ENCODE measurements at places on chromosomes 1 and 21. TPM values are rescaled to one million over a fixed set of nuclear protein-coding genes. Genes with fewer than 3 reads are reported as not detected.

- H3K36me3 ChIP-seq, result peaks cover under 1% of the 10 kb centered on the region
- H3K4me1 ChIP-seq, result peaks cover 9% of the 10 kb centered on the region
- DNase-seq, result peak; percentile 56
- no peak overlapping the region for H3K4me3 ChIP-seq
- H3K27me3 ChIP-seq, result no peaks in the 10 kb centered on the region
- no peak overlapping the region for H3K27ac ChIP-seq
These were observed 110.9 kb upstream of the IFFO2 start for GRCh38 chr1:19067182-19067911.

- H3K27ac ChIP-seq, result peak overlapping the region; percentile 84
- peaks cover 34% of the 10 kb centered on the region for H3K4me1 ChIP-seq
- DNase-seq, result no peak
- no peaks in the 10 kb centered on the region for H3K27me3 ChIP-seq
- H3K36me3 ChIP-seq, result no peaks in the 10 kb centered on the region
These were observed 149.0 kb downstream of the ROR1 start for GRCh38 chr1:63922848-63923247.

DNA sequence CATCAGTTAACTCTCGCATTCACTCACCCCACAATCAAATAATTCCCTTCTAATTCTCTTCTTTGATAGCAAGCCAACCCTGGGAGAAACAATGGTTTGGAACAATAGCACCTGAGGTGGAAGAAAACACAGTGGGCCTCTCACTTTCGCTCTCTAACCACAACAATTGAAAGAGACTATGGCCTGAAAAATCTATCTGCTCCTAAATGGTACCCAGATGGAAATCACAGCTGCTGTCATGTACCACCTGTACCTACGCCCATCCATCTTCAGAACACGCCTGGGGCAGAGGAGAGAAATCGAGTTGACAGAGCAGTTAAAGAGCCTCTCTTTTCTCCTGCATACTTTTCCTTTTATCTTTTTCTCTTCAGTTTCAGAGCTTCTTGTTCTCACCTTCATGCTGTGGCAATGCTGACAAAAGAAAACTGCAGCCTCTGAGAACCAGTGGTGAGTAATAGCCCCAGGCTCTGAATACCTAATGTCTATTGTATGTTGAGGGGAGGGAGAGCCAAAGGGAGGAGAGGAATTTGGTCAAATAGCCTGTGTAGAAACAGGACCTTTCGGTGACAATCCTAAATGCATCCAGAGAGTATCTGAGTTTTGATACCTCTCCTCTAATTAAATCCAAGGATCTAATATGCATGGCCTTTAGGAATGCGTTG lies 57.7 kb downstream of the ZC3H11B start:
- DNase-seq, result no peak
- H3K36me3 ChIP-seq, result no peaks in the 10 kb centered on the region
- peaks cover 10% of the 10 kb centered on the region for H3K4me1 ChIP-seq
- H3K27ac ChIP-seq, result no peak overlapping the region
- H3K4me3 ChIP-seq, result no peak overlapping the region

DNA sequence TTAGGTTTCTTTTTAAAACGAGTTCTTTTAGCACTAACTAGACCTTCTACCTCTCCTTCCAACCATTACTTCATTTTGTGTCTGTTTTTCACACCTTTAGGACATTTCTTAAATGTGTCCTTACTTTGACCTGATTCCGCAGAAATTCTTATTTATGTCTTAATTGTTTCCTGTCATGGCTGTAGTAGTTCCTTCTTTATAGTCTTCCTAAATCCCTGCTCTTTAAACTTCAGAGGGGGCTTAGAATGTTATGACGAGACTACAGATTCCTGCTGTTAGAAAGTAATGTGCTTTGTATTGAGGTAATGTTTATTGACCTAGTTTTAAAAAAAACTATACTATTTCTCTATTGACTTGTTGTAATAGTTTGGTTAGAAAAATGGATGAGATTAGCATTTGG lies 70.4 kb downstream of the HMCN1 start:
- H3K4me1 ChIP-seq, result no peaks in the 10 kb centered on the region
- H3K36me3 ChIP-seq, result no peaks in the 10 kb centered on the region
- H3K27ac ChIP-seq, result no peak overlapping the region
- no peak overlapping the region for H3K4me3 ChIP-seq

GRCh38 chr1:77925518-77925917 lies 37.1 kb downstream of the NEXN start:
- no peak overlapping the region for H3K4me3 ChIP-seq
- H3K27me3 ChIP-seq, result no peaks in the 10 kb centered on the region
- no peak for DNase-seq

DNA sequence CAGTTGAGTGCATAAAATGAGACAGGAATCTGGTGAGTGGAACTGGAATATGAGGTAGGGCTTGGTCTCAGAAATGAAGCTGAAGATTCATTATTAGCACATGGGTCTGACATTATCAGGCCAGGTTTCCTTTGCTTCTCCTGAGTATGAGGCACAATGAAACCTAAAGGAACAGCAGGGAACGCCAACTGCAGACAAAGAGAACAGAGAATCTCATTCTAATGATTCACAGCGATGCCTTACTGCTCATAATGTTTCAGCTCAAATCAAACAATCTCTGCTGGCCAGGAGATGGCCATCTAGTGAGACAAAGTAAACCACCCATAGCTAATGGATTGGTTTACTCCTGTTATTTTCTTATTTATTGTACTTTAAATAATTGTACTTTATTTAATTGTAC lies 133.5 kb downstream of the C1orf21 start:
- H3K4me3 ChIP-seq, result no peak overlapping the region
- H3K4me1 ChIP-seq, result peaks cover 11% of the 10 kb centered on the region
- no peak for DNase-seq
- H3K27ac ChIP-seq, result peak overlapping the region; percentile 53
- H3K36me3 ChIP-seq, result no peaks in the 10 kb centered on the region

DNA sequence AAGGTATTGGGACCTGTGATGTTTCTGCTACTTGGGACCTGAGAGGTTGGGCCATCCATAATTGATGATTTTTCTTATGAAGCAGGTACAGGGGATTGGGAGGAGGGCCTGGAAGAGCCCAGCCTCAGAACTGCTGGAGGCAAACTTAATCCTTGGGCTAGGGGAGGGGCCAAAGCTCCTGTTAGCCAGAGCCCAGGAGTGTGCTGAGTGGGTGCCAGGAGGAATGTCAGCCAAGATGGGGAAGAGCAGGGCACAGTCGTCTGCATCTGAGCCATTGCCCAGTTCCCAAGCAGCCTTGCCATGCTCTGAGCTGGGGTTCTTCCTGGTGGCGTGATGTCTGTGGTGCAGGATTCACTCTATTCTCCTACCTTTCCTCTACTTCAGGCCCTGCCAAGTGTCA lies 5.8 kb downstream of the MAPKAPK2 start:
- no peaks in the 10 kb centered on the region for H3K36me3 ChIP-seq
- no peak for DNase-seq

- no peak overlapping the region for H3K27ac ChIP-seq
- no peaks in the 10 kb centered on the region for H3K36me3 ChIP-seq
- peaks cover 5% of the 10 kb centered on the region for H3K4me1 ChIP-seq
- DNase-seq, result no peak
- no peak overlapping the region for H3K4me3 ChIP-seq
These were observed 542.0 kb downstream of the NUF2 start for GRCh38 chr1:163863731-163864130.

CSTB gene
- polyA plus RNA-seq, result 222 TPM
